NCI-H2171 treated with DMSO at 0.1 percent for 48 hours (cell line): ENCODE measurements at places on chromosomes 12 and 14.

DNA sequence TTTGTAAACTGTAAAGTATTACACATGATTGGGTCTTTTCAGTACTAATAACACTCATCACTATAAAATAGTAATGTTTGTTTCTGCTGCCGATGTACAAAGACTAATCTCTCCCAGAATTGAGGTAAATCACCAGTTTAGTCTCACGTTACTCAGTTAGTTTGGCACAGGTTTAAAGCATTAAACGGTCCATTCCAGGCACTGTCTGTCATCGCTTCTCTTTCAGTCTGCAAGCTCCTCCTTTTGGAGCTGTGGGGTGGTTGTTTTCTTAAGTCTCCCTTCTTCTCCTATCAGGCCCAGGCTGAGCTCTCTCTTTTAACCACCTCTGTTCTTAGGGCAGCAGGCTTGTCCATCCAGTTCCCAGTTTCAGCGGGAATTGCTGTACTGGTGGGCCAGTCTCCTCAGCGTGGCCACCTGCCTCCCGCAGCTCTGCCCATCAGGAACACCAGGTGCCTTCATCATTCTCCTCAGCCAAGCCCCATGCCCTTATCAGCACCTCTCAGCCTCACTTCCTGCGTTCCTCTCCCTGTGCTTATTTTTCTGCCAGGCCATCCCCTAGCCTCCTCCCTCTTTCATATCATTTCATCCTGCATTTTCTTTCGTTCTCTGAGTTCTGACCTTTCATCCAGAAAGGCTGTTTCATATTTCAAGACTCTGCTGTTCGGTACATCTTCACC, 149.0 kb downstream of the TGFB3 start:
- DNase-seq, result no peak

DNA sequence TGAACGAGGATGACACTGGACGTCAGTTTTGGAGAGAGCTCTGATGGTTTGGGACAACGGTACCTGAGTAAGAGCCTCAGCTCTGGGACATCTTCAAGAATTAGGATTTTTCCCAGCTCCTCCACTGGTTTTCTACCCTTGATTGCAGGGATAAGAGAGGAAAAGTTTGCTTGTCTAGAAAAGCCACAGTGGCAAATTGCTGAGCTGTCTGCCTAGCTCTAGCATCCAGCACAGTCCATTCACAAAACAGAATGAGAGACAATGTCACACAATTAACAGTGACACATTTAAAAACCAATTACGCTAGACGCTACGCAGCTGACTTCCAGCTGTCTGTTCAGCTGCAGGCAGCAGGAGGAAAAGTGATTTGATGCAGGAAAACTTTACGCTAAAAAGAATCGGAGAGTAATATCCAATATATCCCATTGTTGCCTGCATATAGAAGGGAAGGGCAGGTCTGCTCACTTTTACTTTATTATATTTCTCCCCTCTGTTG, 168.1 kb upstream of the PRICKLE1 start:
- no peak for DNase-seq

GRCh38 chr14:72024043-72024407, 91.8 kb downstream of the RGS6 start:
- DNase-seq, result peak; percentile 2

- DNase-seq, result no peak
Measured at GRCh38 chr12:28780960-28781359, 368.1 kb upstream of the FAR2 start.

DNA sequence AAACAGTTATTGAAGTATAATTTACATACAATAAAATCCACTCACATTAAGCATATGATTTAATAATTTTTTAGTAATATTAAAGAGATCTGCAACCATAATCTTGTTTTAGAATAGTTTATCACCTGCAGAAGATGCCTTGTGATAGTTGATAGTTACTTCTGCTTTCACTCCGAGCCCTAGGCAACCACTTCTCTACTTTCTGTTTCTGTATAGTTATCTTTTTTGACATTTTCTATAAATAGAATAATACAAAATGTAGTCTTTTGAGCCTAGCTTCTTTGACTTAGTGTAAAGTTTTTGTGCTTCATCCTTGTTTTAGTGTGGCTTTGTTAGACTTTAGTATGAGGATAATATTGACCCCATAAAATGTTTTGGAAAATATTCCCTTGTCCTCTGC, 111.0 kb downstream of the MNAT1 start:
- DNase-seq, result no peak

DNA sequence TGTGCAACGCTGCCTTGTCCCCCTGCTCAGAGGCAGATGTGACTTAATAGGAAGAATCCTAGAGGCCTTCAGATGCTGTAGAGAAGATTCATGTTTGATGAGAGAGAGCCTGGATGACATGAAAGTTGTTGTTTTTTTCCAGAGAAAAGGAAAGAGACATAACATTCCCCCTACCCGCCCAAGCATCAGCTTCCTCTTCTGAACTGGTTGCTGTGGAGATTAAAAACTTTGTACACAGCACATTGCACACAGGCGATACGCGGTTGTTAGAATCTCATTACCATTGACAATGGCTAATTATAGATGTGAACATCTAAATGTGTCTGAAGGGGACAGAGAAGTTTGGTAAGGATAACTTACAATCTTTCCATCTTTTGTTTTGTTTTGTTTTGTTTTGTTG, 13.6 kb upstream of the ETFBKMT start:
- DNase-seq, result no peak

DNA sequence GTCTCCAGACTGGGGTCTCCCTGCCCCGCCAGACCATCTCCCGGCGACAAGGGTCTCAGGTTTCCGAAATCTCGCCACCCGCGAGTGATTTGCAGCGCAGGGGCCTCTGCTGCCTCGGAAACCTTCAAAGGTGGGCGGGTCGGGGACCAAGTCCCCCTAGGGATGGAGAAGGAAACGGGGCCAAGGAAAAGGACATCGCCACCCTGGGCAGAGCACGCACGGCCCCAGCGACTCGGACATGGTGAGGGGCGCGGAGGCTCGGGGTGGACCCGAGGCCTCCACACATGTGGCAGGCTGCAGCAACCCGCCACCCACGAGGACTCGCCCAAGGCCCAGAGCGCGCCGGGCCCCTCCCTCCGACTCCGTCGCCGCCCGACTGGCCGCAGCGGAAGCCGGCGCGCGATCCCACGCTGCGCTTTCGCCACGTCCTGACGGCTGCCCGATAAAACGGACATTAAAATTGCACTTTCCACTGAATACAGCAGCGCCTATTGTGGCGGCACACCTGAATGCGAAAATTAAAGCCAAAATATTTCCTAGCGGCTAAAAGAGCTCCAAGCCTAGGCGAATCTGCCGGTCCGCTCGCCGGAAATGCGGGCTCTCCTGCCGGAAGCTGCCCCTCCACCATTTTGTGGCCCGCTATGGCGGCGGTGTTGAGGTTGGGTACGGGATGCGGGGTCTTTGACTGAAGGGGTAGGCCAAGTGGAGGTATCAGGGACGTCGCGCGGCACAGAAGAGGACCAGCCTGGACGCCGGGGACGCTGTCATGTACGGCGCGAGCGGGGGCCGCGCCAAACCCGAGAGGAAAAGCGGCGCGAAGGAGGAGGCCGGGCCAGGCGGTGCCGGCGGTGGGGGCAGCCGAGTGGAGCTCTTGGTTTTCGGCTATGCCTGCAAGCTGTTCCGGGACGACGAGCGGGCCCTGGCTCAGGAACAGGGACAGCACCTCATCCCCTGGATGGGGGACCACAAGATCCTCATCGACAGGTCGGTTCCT, at the start of gene SFSWAP:
TSS of gene SFSWAP (plus strand) at position 627 of the 994 bp plus-strand sequence. CDS start at position 767, 140 bp downstream.
- DNase-seq, result peak; percentile 82

GRCh38 chr14:66979101-66979974, 209.9 kb upstream of the GARIN2 start:
- DNase-seq, result no peak

DNA sequence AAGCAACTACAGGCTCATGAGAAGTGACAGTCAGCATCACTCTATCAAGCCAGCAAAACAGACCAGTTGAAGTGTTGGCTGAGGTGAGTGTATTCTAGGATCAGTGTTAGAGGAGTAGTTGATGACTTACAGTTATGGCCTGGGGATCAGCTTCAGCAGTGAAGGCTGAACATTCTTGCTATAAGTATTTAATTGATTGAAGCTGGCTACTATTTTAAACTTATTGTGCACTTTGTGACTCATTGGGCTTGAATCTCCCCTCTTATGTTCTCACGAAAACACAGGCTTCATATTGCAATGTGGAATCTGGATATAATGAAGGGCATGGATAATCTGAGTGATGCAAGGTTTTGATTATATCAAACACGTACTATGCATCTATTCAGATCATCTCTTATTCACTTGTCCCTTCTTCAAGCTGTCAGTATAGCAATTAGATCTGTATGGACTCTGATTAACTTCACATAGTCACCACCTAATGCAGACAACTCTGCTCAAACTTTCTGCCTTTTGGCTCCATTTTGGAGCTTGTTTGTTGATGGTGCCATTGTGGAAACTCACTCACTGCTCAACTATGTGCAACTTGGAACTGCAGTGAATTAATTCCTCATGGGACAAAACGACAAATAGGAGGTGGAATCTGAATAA, 309.2 kb downstream of the SLC16A7 start:
- DNase-seq, result no peak

- no peak for DNase-seq
Measured at GRCh38 chr12:100936661-100937060, 142.1 kb downstream of the ANO4 start.

DNA sequence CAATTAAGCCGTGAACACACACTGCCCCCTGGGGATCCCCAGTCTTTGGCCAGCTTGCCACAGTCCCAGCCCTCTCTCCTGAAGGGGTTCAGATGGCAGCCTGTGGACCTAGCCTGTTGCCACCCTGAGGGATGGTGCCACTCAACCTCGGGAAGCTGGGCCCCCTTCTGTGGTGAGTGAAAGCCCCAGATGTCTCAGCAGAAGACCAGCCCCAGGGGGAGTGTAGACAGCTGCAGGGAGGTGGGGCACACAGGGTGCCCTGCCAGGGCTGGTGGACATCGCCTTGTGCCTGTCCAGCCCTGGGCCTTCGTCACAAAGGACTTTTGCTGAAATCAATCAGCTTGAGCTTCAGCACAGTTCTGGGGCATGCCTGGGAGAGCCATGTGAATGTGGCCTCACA, 32.4 kb downstream of the C14orf132 start:
- no peak for DNase-seq

- DNase-seq, result peak; percentile 91
Measured at GRCh38 chr14:99605299-99605961, 1.4 kb upstream of the CCDC85C start.
